Ovary (tissue), 10 donors: ENCODE measurements at places on chromosomes 2 and 18.

DNA sequence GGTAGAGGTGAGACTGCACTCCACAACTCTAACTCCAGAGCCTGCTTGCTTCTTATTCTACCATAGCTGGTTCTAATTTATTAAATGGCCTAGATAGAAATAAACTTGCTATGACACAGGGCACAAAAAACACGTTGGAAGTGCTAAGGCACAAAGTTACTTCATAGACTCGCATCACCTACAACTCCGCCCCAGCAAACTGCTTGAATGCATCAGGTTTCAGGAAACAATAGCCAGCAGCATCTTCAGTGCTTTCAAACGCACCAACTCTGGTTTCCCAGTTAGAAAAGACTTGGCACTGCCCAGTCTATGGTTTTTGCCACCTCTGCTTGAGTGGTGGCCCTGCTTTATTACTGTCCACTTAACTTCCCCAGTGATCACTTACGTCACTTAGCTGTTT lies 142.6 kb downstream of the RIF1 start:
- DNase-seq: no peak

DNA sequence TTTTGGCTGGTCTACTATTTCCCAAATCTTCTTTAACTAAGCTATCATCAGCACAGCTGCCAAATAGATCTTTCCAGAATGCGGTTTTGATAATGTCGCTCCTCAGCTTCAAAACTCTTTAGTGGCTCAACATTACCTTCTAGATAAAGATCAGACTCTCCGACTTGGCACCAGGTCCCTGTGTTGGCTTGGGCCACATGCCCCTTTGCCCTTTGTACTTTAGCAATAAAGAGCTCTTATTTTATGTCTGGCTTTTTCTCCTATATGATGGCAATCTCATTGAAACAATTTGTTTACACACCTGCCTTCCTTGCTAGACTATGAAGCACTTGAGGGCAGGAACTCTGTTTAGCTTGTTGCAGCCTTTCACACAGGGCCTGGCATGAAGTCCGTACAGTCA lies 128.9 kb upstream of the GATA6 start:
- no peak for DNase-seq

DNA sequence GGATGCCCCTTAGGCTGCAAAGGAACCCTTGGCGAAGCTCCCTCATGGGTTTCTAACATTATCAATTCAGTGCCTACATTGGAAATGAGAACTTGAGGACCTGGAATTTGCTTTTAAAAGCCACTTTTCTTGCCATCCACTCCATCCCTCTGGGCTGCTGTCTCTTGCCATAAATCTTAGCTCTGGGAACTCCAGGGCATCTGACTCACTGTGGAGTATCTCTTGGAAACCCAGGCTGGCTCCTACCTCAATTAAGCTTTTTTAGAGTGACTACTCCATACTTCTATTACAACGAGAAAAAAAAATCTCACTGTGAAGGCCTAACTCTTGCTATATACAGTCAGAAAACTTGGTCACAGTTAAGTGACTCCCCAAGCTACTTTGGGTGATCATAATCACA lies 227.2 kb upstream of the SETBP1 start:
- no peak for DNase-seq

GRCh38 chr2:135733045-135733444 lies 8.6 kb upstream of the UBXN4 start:
- no peak for DNase-seq

- DNase-seq: no peak
Observed at GRCh38 chr18:47871288-47871687, 59.2 kb downstream of the SMAD2 start.

GRCh38 chr18:57113799-57114420 lies 33.0 kb upstream of the BOD1L2 start:
- DNase-seq: no peak

- DNase-seq: no peak
Observed at GRCh38 chr2:71281950-71282349, 49.6 kb upstream of the ZNF638 start.

DNA sequence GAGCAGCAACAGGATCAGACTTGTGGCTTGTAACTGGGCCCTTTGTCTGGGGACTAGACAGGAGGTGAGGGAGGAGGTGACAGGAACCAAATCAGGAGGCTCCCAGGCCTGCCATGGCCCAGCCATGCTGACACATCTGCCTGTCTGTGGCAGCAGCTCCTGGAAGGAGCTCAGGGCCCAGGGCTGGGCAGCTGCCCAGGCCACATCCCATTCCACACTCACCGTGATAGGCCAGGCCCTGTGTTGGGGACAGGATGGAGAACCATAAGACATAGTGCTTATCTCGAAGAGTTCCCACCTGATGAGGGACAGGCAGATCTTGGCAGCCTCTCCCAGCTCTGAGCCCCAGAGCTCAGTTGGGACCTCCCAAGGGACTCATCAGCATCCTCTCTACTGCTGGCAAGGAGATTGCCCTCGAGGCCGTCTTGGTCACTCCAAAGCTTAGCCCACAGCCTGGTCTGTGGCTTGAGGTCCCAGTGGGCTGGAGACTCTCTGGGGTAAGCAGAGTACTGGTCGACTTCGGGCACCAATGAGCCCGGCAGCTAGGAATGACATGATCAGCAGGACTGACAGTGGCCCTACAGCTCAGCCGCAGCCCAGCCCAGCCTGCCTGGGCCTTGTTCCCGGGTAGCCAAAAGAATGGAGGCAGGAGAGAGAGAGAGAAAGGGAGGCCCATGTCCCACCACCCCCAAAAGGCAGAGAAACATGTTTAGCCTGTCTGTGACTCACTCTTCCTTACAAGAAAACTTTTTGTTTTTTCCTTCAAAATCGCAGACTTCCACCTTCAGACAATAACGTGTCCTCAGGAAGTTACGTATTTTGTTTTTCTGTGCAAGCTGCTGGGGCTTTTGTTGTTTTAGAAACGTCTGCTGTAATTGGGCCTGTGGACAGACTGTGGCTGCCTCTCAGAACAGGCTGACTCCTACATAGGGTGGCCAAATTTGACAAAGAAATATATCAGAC lies 82.1 kb downstream of the HS1BP3 start:
- DNase-seq: no peak

- no peak for DNase-seq
Observed at GRCh38 chr2:48461721-48462120, 68.2 kb upstream of the STON1 start.

- no peak for DNase-seq
Observed at GRCh38 chr18:36511791-36512352, 214.4 kb downstream of the FHOD3 start.

DNA sequence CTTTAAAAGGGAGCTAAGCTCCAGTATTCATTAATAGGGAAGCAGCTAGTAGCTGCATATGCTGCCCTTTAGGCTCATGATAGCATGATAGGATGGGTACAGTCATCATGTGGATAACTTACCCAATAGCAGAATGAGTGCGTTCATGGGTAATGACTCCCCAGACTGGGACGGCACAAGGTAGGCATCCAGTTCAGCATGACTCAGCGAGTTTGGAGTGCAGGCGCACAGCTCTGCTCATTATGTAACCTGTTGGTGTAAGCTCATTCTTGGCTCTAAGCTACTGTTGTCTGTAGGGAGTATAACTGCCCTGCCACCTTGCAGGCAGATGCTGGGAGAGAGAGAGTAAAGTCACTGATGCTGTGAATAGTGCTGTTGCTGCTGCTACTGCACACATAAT lies 209.2 kb upstream of the SYT4 start:
- no peak for DNase-seq

GRCh38 chr2:234898534-234899053 lies 53.2 kb upstream of the SH3BP4 start:
- no peak for DNase-seq

GRCh38 chr18:35172009-35172408 lies 68.8 kb upstream of the ZNF397 start:
- DNase-seq: no peak
